Peyer's patch (tissue), 4 donors: ENCODE measurements at places on chromosomes 16 and 17. TPM values are rescaled to one million over a fixed set of nuclear protein-coding genes. Genes with fewer than 3 reads are reported as not detected.

DNA sequence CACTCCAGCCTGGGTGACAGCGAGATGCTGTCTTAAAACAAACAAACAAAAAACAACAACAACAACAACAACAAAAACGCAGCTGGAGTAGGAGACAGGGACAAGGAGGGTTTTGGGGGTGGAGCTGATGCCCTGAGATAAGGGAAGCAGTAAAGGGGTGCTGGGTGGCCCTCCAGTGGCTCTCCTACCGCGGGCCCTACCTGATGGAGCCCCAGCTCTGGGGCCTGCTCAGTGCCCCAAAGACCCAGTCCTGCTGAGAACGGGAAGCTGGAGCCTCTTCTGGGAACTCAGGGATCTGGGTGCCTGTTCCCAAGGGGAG, 21.3 kb upstream of the NAGS start:
- no peak for DNase-seq
- H3K27me3 ChIP-seq, result no peaks in the 10 kb centered on the region
- H3K36me3 ChIP-seq, result no peaks in the 10 kb centered on the region
- peak overlapping the region; percentile 56 for H3K4me3 ChIP-seq
- no peak overlapping the region for H3K27ac ChIP-seq

DNA sequence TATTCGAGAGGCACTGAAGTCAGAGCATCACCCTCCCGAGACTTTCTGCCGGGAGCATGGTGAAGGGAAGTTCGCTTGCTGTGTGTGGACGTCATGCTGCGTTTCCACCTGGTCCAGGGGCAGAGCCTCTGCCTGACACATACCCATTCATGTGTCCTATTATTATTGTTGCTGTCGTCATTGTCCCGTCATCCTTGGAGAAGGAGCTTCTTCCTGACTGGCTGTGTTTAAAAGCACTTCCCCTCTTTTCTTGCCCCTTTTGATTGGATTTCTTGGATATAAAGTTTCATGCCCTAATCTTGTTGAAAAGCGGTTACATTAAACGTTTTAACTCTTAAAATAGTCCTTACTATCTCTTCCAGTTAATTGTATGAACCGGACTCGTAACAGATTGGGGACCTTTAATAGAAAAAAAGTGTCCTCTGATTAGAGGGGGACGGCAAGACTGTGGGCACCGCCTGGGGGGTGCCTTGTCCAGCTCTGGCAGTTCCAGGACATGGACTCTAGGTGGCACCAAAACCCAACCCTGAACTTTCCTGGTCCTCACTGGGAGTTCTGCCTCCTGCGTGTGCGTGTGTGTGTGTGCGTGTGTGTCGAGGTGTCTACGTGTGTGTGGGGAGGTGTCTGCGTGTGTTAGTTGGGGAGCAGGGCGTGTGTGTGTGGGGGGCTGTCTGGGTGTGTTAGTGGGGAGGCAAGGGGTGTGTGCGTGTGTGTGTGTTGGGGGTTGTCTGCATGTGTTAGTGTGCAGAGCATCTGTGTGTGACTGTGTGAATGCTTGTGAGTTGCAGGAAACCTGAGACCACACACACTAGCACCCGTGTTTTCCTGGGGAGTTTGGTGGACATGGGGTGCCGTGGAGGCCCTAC, 133.3 kb upstream of the CIBAR2 start:
- H3K27ac ChIP-seq, result no peak overlapping the region
- no peaks in the 10 kb centered on the region for H3K36me3 ChIP-seq
- no peaks in the 10 kb centered on the region for H3K4me1 ChIP-seq

DNA sequence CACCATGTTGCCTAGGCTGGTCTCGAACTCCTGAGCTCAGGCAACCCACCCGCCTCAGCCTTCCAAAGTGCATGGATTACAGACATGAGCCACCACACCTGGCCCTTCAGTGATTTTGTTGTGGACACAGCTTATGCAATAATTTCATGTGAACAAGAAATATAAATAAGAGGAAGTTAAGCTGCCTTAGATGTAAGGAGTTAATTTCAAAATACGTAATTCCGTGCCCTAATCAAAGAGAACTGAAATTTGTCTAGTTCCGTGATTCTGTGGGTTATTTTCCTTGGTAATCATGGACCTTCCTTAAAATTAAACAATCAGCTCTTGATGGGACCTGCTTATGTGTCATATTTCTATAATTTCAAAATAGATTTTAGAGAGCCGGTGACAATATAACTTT, 11.9 kb downstream of the TVP23A start:
- no peaks in the 10 kb centered on the region for H3K36me3 ChIP-seq
- no peak overlapping the region for H3K4me3 ChIP-seq
- H3K27ac ChIP-seq, result no peak overlapping the region
- no peaks in the 10 kb centered on the region for H3K4me1 ChIP-seq
- H3K27me3 ChIP-seq, result no peaks in the 10 kb centered on the region

Gene PRDM7
- not detected for total RNA-seq
